ENCODE measurements at places on chromosomes 16 and 17. TPM values are rescaled to one million over a fixed set of nuclear protein-coding genes. Genes with fewer than 3 reads are reported as not detected.
A peak's percentile ranks its signal among the peaks of the same experiment; 100 is the strongest.

The LPO gene
- total RNA-seq = not detected

The TAT gene
- not detected for total RNA-seq

The SETD1A gene
- total RNA-seq = 33.4 TPM

The USP43 gene
- total RNA-seq = 0.48 TPM

DNA sequence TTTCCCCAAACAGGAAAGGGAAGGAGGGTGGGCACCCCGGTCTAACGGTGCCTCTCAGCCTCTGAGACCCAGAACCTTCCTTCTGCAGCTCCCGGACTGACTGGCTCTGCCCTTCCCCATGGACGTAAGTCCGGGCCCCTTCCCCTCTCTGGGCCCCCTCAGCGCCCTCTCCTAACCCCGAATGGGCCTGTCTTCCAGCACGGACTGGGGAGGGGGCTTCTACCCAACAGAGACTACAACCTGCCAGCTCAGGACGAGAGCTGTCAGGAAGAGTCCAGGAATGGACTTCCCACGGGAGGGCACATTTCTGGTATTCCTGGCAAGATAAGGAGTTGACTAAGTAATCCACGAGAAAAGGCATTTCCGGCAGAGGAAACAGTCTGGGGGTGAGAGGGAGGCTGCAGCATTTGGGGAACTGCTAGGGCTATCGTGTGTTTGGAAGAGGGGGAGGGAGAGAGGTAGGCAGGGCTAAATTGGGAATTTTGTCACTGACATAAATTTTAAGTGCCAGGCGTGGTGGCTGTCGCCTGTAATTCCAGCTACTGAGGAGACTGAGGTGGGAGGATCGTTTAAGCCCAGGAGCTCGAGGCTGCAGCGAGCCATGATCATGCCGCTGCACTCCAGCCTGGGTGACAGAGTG, 12.1 kb upstream of the ALDOA start:
- H3K27ac ChIP-seq = no peak overlapping the region
- peak overlapping the region; percentile 87 for H3K4me3 ChIP-seq
- peaks cover 8% of the 10 kb centered on the region for H3K36me3 ChIP-seq

DNA sequence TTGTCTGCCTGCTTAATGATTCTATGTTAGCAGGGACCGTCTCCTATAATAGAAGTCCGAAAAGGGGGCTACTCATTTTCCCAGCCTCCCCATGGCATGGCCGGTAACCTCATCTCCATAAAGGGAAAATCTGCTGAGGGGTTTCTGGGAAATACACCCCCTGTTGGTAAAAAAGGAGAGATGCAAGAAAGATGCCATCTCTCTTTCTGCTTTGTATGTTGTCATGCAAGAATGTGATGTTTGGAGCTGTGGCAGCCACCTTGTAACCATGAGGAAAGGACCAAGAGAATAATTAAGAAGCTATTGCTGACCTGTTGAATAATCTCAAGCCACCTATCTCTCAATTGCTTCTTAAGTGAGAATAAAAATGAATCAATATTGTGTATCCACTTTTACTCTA, 94.8 kb upstream of the XYLT1 start:
- H3K4me3 ChIP-seq = no peak overlapping the region
- H3K4me1 ChIP-seq = no peaks in the 10 kb centered on the region
- no peak for DNase-seq
- H3K36me3 ChIP-seq = no peaks in the 10 kb centered on the region
- H3K27ac ChIP-seq = no peak overlapping the region
- H3K27me3 ChIP-seq = peaks cover 6% of the 10 kb centered on the region

DNA sequence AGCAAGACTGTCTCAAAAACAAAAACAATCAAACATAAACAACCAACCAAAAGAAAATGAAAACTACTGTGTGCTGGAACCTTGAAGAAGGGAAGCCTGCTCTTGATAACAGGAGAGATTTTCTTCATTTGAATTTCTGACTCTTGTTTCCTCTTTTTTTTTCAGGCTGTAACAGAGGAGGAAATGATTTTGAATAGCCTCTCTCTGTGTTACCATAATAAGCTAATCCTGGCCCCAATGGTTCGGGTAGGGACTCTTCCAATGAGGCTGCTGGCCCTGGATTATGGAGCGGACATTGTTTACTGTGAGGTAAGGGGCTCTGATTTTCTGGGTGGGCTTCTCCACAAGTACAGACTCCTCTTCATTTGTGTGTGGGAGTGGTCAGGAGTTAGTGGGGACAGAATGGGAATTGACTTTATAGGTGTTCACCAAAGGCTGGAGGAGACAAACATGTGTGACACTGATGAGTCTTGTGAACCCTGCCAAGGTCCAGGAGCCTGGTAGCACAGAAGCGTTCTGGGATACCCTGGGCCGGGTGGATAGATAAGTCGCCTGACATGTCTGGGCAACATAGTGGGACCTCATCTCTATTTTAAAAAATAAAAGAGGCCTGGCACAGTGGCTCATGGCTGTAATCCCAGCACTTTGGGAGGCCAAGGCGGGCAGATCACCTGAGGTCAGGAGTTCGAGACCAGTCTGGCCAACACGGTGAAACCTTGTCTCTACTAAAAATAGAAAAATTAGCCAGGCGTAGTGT, 14.9 kb downstream of the DUS2 start:
- no peaks in the 10 kb centered on the region for H3K27me3 ChIP-seq
- H3K4me3 ChIP-seq = no peak overlapping the region
- DNase-seq = no peak
- H3K36me3 ChIP-seq = peaks cover 23% of the 10 kb centered on the region
- peaks cover 23% of the 10 kb centered on the region for H3K4me1 ChIP-seq

- no peaks in the 10 kb centered on the region for H3K36me3 ChIP-seq
- peaks cover 3% of the 10 kb centered on the region for H3K4me1 ChIP-seq
- H3K4me3 ChIP-seq = peak overlapping the region; percentile 42
- H3K27me3 ChIP-seq = peaks cover 44% of the 10 kb centered on the region
- H3K27ac ChIP-seq = no peak overlapping the region
- DNase-seq = no peak
Measured at GRCh38 chr17:74971842-74972106, 785 bp downstream of the HID1 start.

DNA sequence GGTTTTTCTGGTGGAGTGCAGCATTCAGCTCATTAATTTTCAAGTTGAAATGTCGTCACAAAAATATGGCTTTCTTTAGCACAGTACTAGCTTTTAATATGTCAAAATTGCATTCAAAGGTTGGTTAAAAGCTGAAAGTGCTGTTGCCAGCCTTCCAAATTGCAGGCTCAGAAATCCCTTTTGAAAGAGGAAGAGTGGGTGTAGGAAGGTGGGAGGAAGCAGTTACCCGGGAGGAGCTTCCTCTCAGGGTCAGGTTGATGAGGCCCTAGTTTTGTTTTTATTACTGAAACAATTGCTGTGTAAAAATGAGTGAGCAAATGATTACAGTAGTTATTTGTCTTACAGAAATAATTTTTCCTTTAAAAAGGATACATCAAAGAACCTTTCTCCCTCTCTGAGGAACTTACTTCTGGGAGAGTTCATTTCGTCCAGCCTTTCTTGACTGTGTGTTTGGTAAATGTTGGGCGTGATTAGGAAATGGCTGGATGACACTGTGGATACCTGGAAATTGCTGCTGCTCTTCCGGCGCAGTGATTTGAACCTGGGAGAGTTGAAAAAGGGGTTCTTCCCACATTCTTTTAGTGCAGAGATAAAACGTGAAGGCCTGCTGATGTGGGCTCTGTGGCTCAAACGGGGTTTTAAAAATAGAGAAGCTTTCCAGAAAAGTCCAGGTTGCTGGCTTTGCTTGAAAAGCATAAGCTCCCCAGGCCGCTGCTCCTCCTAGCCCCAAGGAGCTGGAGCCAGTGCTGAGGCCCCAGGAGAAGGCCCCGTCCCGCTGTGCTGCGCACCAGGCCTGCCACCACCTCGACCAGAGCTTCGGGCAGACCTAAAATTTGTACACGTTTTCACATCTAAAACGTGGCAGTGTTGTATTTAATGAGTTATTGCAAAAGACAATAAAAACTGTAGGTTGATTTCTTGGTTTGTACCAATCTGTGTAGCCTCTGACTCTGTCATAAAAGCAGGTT, 41.7 kb downstream of the SEC14L1 start:
- peak overlapping the region; percentile 76 for H3K4me3 ChIP-seq
- peaks cover 23% of the 10 kb centered on the region for H3K36me3 ChIP-seq
- H3K27ac ChIP-seq = peak overlapping the region; percentile 84

- H3K4me1 ChIP-seq = peaks cover 18% of the 10 kb centered on the region
- H3K27me3 ChIP-seq = peaks cover 32% of the 10 kb centered on the region
- H3K4me3 ChIP-seq = no peak overlapping the region
Measured at GRCh38 chr17:74605361-74605760, 13.3 kb upstream of the CD300LD start.

DNA sequence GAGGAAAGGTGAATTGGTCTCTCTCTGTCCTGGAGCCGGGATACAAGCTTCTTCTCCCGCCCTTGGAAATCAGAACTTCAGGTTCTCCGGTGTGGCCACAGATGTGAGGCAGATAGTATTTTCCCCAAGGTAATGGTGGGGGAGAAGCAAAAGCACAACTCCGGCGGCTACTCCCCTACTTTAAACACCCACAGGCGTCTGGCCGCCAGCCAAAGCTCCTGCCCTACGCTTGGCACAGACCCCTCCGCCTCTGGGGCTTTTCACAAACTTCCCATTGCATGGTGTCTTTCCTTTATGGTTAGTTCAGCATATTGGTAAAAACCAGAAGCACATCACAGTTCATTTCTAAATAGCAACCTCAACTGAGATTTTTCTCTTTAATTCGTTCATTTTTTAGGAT, 39.4 kb upstream of the B4GALNT2 start:
- no peaks in the 10 kb centered on the region for H3K4me1 ChIP-seq
- peaks cover 4% of the 10 kb centered on the region for H3K27me3 ChIP-seq
- no peak overlapping the region for H3K4me3 ChIP-seq

DNA sequence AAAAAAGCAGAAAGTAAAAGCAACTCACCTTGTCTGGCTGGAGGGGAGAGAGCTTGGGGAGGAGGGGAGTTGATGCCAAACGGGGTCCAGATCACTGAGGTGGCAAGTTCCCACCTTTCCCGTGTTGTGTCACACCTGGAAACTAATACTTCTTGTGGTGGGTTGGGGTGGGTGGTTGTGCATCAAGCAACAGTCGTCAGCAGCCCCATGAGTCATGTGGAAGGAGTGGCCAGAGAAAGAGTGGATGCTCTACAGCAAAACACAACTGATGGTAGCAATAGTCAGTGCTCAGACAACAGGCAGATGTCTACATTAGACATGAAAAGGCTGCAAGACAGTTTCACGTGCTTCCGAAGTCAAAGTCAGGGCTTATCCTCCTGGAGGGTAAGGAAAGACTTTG, 35.4 kb downstream of the ARSG start:
- DNase-seq = no peak
- H3K27ac ChIP-seq = peak overlapping the region; percentile 25
- no peak overlapping the region for H3K4me3 ChIP-seq
- peaks cover 14% of the 10 kb centered on the region for H3K4me1 ChIP-seq
- peaks cover 2% of the 10 kb centered on the region for H3K27me3 ChIP-seq
- H3K36me3 ChIP-seq = peaks cover 11% of the 10 kb centered on the region

DNA sequence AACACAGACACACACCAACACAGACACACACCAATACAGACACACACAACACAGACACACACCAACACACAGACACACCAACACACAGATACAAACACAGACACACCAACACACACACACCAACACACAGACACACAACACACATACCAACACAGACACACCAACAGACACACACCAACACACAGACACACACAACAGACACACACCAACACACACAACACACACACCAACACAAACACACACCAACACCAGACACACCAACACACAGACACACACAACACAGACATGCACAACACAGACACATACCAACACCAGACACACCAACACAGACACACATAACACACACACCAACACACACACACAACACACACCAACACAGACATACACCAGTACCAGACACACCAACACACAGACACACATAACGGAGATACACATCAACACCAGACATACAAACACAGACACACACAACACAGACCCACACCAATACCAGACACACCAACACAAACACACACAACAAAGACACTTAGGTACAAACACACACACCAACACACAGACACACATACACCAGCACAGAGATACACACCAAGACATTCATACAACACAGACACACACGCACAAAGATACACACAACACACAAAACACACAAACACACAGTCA, 2.2 kb downstream of the CDRT4 start:
- peaks cover 4% of the 10 kb centered on the region for H3K36me3 ChIP-seq
- no peaks in the 10 kb centered on the region for H3K4me1 ChIP-seq
- no peak for DNase-seq
- no peak overlapping the region for H3K27ac ChIP-seq
- no peak overlapping the region for H3K4me3 ChIP-seq

DNA sequence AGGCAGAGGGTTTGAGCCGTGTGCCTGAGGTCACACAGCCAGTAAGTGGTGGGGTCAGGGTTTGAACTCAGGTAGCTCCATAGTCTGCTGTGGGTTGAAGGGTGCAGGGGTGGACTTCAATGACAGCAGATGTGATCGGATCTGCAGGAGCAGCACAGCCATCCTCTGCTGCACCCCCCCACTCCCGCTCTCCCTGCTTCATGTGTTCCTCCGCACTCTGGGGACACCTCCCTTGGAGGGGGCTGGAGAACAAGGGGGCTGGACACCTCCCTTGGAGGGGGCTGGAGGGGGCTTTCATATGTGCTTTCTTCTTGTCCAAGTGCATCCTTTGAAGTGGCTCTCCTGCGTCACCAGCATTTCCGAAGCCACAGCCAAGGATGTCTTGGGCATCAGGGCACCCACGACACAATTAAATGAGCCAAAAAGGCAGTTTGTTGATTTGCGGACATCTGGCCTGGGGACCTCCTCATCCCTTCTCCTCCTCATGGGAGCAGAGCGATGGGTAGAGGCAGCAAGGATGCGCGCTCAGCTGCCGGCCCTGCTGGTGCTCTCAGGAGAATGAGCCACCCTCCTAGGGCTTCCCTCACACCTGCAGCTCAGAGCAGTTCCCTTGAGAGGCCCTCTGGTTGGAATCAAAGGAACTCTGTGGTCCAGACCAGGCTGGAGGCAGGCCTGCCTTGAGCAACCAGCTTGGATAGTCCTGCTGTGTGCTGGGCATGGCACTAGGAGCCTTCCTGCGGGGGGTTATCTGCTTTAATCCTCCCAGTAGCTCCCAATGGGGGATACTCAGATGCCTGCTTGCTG, 26.2 kb downstream of the WSCD1 start:
- H3K27ac ChIP-seq = no peak overlapping the region
- no peak for DNase-seq
- H3K27me3 ChIP-seq = no peaks in the 10 kb centered on the region
- no peak overlapping the region for H3K4me3 ChIP-seq
- H3K36me3 ChIP-seq = no peaks in the 10 kb centered on the region

DNA sequence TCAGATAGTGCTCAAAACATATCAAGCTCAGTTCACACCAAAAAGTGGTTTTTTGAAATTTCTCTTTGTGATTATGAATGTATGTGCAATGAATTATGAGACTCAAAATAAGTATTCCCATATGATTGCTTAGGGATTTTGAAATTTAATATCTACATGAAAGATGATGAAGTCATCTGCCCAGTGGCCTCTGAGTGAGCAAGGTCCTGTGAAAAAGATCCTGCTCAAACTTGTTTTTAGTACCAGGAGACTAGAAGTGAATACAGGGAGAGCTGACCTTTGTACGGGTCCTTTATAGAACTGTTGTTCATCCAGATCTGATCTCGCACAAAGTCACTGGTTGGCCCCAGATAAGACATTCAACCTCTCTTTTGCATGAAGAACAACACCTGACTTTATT, 151.9 kb upstream of the MAF start:
- no peak overlapping the region for H3K27ac ChIP-seq
- no peaks in the 10 kb centered on the region for H3K36me3 ChIP-seq
- H3K4me3 ChIP-seq = no peak overlapping the region
- peaks cover 3% of the 10 kb centered on the region for H3K4me1 ChIP-seq
- no peaks in the 10 kb centered on the region for H3K27me3 ChIP-seq
- no peak for DNase-seq

GRCh38 chr17:78661093-78661770, 84.0 kb upstream of the DNAH17 start:
- no peaks in the 10 kb centered on the region for H3K27me3 ChIP-seq
- no peak overlapping the region for H3K27ac ChIP-seq
- no peak overlapping the region for H3K4me3 ChIP-seq

GRCh38 chr17:68379692-68380677, 77.3 kb downstream of the WIPI1 start:
- DNase-seq = no peak
- H3K27ac ChIP-seq = no peak overlapping the region
